ENCODE measurements at places on chromosomes 13 and 19.
A peak's percentile ranks its signal among the peaks of the same experiment; 100 is the strongest.

GRCh38 chr19:18317961-18318800, 4.7 kb downstream of the LSM4 start:
- DNase-seq = peak; percentile 81

- no peak for DNase-seq
Observed at GRCh38 chr13:33953781-33954180, 135.8 kb downstream of the RFC3 start.

- no peak for DNase-seq
Observed at GRCh38 chr19:2043251-2043641, 7.8 kb downstream of the MKNK2 start.

- no peak for DNase-seq
Observed at GRCh38 chr13:98517576-98518310, 59.2 kb downstream of the STK24 start.

GRCh38 chr13:57632276-57633140, 964 bp downstream of the PCDH17 start:
- DNase-seq = no peak

- no peak for DNase-seq
Observed at GRCh38 chr19:33100894-33101644, 20.1 kb downstream of the GPATCH1 start.

- no peak for DNase-seq
Observed at GRCh38 chr13:64697226-64697625, 2532.9 kb downstream of the PCDH9 start.

DNA sequence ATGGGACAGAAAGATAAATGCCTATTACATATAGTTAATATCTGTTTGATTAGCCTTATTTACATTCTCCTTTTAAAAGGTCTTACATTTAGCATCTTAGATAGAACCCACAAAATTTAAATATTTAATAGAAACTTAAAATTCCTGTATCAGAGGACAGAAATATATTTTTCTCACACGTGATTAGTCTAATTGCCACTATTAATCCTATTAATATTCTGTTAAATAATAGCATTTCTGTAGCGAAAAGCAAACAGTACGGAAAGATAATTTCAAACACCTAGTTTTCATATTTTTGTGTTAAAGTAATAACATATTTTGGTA, 380 bp upstream of the ZNF30 start:
- no peak for DNase-seq

- DNase-seq = no peak
Observed at GRCh38 chr19:49749055-49749716, 13.9 kb downstream of the TSKS start.

- DNase-seq = no peak
Observed at GRCh38 chr13:91946498-91947070, 548.2 kb downstream of the GPC5 start.

GRCh38 chr19:49952479-49952836, 8.5 kb downstream of the SIGLEC11 start:
- no peak for DNase-seq
